ENCODE measurements at places on chromosomes 1 and 21.

- DNase-seq = no peak
Measured at GRCh38 chr21:39313042-39313570, 326 bp downstream of the BRWD1 start.

DNA sequence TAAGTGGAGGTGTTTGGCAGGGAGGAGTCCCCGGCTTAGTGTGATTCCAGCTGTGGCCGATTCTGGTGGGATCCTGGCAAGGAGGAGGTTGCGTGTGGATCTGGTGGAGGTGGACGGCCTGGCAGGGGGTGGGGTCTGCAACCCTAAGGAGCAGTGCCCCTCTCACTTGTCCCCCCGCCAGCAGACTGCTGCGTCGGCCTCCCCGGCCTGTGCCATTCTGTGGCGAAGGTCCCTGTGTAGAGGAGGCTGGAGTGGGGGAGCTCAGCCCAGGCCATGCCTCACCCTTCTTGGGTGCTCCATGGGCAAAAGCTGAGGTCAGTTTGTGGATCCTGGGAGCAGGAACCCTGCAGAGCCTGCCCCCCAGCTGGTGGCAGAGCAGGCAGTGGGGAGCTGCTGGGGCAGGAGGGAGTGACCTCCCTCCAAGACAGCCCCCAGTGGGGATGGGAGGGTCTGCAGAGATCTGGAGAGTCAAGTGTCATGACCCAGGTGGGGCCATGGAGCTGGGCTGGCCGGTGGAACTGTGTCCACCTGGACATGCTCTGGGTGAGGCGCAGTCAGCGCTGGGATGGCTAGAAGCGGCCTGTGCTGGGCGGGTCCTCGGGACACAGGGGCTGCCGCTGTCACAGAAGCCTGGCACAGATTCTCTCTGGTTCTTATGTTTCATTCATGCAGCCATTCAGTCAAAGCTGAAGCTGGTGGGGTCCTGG, 5.3 kb downstream of the MIB2 start:
- peak; percentile 48 for DNase-seq

DNA sequence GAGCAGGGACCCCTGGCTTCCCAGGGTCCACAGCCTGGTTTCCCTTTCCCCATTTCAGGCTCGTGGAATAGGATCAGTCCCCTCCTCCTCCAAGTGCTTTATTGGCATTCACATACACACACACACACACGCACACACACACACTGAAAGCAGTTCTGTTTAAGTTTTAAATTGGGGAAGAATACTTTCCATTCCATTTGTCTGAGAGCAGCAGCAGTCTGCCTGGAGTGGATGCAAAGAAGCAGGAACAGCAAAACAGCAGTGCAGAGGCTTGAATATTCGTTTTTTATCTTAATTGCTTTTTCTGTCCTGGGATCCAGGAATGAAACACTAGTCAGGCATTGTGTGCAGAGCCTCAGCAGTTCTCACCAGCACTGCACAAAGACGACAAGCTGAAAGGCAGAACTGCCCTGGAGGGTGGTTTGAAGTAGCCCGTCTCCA, 7.1 kb downstream of the CYB561D1 start:
- DNase-seq = no peak

GRCh38 chr1:219312967-219313366, 139.3 kb downstream of the LYPLAL1 start:
- no peak for DNase-seq

GRCh38 chr1:215082532-215083382, at the start of gene KCNK2:
Gene KCNK2 (plus strand): TSS chr1:215082737. CDS start chr1:215083386, 649 bp downstream.
- peak; percentile 57 for DNase-seq

GRCh38 chr1:155207806-155208540, at the start of gene THBS3:
Gene THBS3 (minus strand): TSS chr1:155207897. CDS start chr1:155207876, 21 bp downstream.
- DNase-seq = peak; percentile 88

- DNase-seq = no peak
Measured at GRCh38 chr1:243394066-243394465, 138.2 kb downstream of the SDCCAG8 start.

DNA sequence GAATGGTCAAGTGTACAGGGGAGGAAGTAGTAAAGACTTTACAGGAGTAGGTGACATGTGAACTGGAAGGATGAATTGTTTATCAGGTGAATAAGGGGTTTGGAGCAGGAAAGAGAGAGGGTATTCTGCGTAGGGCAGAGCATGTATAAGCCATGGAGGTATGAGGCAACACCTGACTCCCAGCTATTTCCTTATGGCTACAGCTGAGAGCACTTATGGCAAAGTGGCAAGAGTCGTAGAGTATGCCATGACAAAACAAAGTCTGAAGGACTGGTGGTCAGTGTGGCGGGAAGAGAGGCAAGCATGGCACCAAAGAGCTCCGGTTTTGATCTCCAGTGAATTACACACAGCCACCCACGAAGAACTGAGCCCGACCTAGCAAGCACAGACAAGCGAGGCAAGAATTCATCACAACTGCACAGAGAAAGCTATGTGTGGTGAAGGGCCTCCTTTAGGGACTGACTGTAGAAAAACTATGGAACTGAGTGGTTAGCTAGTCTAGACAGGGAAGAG, 9.0 kb upstream of the ELOVL1 start:
- DNase-seq = no peak

- DNase-seq = no peak
Measured at GRCh38 chr1:84688463-84689061, 1.7 kb downstream of the SSX2IP start.

GRCh38 chr1:225812488-225813213, 2.7 kb downstream of the EPHX1 start:
- DNase-seq = no peak

DNA sequence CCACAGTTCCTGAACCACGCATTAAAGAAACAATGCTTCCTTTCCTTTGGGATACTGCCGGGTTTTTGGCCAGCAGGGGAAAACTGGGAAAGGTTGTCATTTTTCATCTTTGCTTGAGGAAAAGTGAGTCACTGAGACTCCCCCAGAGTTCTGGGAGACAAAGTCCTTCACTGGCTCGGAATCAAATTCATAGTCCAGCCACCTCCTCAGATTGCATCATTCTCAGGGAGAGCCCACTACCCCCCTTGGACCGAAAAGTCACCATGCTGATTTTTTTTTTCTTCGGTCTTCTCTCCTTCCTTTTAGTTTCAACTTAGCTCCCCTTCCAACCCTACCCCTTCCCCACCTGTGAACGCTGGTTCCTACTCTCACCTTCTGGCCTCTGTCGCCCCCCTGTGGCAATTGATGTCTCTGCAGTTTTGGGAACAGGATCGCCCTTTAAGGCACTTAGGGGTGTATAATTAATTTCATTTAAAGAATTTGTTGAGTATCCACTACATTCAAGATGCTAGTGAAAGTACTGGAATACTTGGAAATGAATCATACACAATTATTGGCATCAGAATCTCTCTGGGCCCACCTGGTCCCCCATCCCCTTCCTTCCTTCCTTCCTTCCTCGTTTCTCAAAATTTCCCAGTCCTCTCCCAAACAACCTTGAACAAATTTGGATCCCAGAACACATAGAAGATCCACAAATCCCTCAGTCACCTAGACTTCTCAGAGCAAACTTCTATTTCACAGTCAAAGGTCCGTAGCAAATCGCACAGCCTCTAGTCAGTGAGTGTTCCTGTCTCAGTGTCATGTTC, 6.9 kb downstream of the ACKR1 start:
- peak; percentile 47 for DNase-seq

GRCh38 chr1:20625176-20626097, 7.8 kb upstream of the PINK1 start:
- DNase-seq = no peak

GRCh38 chr1:21069549-21069948, 107.1 kb downstream of the EIF4G3 start:
- DNase-seq = peak; percentile 46

DNA sequence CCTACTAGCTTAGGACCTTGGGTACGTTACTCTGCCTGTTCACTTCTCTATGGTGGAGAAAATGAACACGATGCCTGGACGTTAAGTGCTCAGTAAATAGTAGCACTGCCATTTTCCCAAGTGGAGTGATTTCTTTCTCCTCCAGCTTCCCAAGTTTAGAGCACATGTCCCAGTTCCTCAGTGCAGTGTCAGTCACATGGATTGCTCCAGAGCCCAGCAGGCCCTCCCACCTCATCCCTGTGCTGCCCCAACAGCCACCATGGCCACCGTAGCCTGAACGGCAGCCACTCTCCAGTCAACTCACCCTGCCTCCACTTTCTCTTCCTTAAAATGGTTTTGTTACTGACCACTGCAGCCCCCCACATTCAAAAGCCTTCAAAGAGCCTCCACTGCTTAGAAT, 8.5 kb downstream of the STMN1 start:
- DNase-seq = no peak

DNA sequence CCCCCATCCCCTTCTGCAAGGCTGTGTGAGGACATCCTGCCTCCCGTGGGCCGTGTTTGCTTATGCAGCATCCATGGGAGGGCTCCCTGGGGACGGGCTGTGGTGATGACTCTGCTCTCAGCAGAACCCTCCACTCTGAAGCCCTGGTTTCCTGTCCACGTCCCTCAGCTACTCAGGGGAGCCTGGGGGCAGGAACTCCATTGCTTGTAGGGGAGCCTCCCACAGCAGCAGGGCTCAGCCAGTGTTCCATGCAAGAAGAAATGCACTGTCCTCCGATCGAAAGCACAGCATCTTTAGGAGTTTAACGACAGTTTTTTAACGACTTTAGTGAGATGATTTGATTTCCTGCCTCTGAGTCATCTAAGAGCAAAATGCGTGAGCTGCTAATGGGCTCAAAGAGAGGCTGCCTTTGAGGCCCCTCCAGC, 8.3 kb upstream of the KCNAB2 start:
- no peak for DNase-seq

GRCh38 chr1:59137276-59137615, 159.6 kb upstream of the FGGY start:
- DNase-seq = no peak

DNA sequence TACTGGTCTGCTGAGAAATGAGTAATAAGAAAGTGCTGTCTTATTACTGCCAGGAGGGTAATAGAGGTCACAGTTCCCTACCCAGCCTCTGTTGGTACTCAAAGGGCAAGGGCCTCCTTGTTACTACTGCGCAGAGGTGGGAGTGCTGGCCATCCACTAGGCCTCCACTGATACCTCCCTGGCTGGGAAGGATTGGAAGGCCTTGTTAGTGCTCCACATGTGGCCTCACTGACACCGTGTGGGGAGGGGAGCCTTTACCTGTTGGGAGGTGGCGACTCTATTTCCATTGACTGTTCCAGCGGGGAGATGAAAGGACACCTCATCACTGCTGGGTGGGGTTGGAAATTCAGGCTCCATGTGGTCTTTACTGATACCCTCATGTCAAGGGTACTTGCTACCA, 57.8 kb upstream of the USP24 start:
- DNase-seq = no peak

DNA sequence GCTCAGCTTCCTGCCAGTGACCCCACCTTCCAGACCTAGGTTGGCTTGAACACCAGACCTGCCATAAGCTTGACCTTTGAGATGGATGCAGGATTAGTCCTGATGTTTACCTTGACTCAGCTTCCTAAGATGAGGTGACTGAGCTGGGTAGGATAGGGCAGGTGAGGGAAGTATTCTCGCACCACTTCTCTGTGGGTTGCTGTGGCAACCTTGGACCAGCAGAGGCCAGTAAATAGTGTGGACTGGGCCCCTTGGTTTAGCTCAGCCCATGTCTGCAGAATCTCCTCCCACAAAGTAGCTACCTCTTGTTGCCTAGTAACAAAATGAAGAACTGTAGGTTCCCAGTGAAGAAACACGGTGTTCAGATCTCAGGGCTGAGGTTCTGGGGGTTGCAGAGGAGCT, 8.4 kb downstream of the RPS6KA1 start:
- DNase-seq = no peak

- DNase-seq = no peak
Measured at GRCh38 chr1:31748365-31748764, 15.8 kb downstream of the ADGRB2 start.

- DNase-seq = no peak
Measured at GRCh38 chr1:106435269-106435668, 621.2 kb upstream of the PRMT6 start.

GRCh38 chr1:81329041-81329440, 471.7 kb upstream of the ADGRL2 start:
- no peak for DNase-seq

GRCh38 chr1:230842801-230843200, 25.5 kb downstream of the C1orf198 start:
- DNase-seq = no peak

DNA sequence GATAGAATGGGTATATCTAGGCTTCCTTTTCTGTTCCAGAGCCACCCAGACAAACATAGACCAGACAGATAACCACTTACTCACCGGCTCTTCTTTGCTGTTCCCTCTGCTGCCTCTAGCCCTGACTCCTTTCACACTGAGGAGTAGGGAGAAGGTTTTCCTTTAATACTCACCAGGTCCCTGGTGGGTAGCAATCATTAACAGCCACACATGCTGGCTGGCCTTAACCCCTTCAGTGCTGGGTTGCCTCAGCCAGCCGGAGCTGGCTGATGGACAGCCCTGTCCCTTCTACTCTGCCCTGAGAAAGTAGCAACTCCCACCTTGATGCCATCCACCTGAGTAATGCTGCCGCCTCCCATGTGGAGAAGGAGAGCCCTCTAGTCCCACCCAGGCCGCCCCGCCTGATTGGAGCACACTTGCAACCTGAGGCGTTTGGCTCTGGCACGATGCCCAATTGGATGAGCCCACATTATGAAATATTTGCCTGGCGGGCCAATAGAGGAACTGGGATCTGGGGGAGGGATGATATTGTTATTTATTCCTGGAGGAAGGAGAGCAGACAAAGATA, 71.6 kb downstream of the PLEKHA6 start:
- DNase-seq = peak; percentile 48

- DNase-seq = no peak
Measured at GRCh38 chr1:66919828-66920227, 4.8 kb downstream of the DNAI4 start.

All from tongue (tissue), 3 donors.